Activated CD4-positive, alpha-beta memory T cell treated with anti-CD3 and anti-CD28 coated beads, Interleukin-2, amount 10 ng/mL, durations not matched to agents 7 days and 5 days (primary cell): ENCODE measurements at places on chromosomes 3 and 15. TPM values are rescaled to one million over a fixed set of nuclear protein-coding genes. Genes with fewer than 3 reads are reported as not detected.

DNA sequence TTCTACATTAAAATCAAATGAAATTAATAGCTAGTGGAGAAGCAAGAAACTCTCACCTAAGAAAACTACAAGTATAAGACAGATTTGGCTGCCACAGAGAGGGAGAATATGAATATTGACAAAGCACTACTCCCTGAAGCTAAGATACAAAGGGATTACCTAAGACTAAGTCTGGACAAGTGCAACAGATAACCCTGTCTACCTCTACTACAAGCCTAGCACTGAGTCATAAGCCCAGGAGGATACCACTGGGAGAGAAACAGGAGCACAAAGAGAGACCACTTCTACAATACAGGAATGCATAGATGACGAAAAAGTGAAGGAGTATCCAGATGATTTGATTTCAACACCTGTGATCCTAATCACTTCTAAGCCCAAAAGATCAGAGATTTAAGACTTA, 10.4 kb downstream of the ATP13A4 start:
- DNase-seq, result no peak

The NR2F2 gene
- not detected for total RNA-seq

DNA sequence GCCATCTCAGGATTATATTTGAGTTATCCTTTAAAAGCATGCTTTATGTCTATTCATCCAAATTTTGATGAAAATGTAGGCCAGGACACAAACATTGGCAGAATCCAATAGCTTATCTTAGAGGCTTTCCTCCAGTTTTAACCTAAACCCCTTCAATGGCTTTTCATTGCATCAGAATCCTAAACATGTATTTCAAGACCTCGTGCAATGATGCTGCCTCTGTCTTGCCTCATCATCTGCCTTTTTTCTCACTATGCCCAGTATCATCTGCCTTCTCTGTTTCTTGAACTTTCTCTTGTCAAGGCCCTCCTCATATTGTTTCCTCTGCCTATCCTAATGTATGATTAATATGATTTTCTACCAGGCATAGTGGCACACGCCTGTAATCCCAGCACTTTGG, 76.1 kb upstream of the MAP4 start:
- no peak for DNase-seq

DNA sequence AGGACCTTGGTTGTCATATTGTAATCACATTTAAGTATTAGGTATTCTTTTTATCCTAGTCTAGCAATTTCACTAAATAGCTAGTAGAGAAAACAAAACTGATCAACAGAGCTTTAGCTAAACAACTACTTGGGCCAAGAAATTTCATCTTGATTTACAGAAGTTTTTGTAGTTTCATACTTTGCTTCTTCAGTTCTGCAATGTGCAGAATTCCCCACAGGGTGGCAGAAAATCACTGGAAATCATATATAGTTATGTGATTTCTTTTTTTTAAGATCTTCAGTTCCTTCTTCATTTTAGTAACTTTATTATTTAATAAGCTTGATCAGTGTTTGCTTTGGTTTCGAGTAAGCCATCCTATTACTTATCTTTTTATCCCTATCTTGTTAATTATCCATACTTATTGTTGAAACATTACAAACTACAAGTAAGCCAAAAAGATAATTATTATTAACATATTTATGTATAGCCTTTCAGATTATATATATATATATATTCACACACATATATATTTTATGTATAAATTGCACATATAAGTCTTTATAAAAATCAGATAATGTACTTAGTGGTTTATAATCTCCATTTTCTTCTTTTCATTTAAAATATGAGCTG, 2.2 kb upstream of the BNIP2 start:
- DNase-seq, result peak; percentile 54

- no peak for DNase-seq
Measured at GRCh38 chr15:48402427-48403177, 71.4 kb downstream of the DUT start.

GRCh38 chr3:151819910-151820309, 6.0 kb downstream of the AADAC start:
- no peak for DNase-seq

The SMCO1 gene
- not detected for total RNA-seq

- peak; percentile 53 for DNase-seq
Measured at GRCh38 chr3:115792206-115792955, 169.1 kb downstream of the GAP43 start.

The ENTPD3 gene
- not detected for total RNA-seq

The COPS2 gene
- total RNA-seq, result 62.6 TPM

GRCh38 chr3:157667493-157667892, 164.3 kb upstream of the VEPH1 start:
- DNase-seq, result no peak

GRCh38 chr15:84604826-84605553, 4.2 kb downstream of the ZSCAN2 start:
- peak; percentile 42 for DNase-seq

The GDPGP1 gene
- 10.3 TPM for total RNA-seq

- DNase-seq, result no peak
Measured at GRCh38 chr15:100653608-100654007, 51.2 kb downstream of the ASB7 start.

GRCh38 chr3:160226026-160226907, 1.0 kb downstream of the C3orf80 start:
- DNase-seq, result no peak

- DNase-seq, result no peak
Measured at GRCh38 chr3:171564748-171565480, 104.7 kb upstream of the TNIK start.

DNA sequence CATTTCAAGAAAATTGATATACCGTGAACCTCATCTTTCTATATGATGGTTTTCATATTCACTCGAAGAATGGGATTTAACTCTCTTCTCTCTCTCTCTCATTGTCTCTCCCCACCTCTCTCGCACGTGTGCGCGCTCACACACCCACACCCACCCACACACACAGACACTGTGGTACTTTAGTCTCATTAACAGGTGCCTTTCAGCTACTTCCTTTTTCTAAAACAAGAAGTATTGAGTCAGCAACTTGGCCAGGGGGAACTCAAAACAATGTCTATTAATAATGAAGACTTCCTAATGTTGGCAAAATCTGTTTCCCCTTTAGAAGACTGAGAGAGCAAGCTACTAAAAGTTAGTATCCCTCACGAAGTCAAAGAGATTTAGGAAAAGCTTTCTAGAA, 150.7 kb downstream of the TMCO5A start:
- no peak for DNase-seq

DNA sequence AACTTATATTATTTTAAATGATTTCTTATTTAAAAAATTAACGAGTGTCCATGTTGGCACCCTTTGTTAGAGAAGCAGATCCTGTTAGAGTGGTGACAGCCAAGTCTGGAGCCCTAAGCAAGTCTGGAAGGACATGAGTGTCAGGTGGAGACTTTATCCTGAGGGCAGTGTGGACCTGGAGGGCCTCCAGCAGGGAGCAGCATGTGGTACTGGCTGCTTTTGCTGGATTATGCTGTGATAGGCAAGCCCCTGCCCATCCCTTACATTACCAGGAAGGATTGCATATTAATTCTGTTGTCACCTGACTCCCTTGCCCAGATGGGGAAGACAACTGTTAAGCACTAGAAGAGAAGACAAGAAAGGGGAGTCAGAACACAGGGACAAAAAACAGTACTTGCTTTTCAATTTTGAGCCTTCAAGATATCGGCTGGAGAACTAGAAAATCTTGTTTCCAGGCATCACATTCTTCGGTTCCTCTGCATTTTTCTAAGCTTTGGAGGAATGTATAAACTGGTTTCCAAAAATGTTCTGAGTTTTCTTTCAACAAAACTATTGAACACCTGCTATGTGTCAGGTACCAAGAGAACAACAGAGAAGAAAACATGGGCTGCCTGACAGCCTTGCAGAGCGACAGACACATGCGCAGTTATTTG, 22.7 kb downstream of the ZNF860 start:
- DNase-seq, result no peak

DNA sequence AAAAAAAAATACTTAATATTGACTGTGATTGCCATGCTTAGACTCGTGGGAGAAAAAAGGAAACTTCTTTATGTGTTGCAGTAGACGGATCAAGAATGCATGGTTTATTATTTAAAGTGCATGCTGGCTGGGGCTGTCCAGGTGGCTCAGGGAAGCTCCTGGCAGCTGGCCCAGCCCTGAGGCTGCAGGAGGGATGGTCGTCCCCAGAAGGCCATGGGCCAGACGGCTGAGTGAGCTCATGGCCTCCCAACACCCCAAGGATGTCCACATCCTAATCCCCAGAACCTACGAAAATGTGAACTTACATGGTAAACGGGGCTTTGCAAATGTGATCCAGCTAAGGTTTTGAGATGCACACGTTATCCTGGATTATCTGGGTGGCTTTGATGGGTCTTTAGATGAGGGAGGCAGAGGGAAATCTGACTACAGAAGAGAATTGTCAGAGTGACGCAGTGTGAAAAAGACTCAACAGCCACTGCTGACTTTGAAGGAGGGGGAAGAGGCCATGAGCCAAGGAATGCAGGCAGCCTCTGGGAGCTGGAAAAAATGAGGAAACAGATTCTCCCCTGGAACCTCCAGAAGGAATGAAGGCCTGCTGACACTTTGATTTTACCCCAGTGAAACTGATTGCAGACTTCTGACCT, 29.8 kb downstream of the ADAMTS17 start:
- no peak for DNase-seq

DNA sequence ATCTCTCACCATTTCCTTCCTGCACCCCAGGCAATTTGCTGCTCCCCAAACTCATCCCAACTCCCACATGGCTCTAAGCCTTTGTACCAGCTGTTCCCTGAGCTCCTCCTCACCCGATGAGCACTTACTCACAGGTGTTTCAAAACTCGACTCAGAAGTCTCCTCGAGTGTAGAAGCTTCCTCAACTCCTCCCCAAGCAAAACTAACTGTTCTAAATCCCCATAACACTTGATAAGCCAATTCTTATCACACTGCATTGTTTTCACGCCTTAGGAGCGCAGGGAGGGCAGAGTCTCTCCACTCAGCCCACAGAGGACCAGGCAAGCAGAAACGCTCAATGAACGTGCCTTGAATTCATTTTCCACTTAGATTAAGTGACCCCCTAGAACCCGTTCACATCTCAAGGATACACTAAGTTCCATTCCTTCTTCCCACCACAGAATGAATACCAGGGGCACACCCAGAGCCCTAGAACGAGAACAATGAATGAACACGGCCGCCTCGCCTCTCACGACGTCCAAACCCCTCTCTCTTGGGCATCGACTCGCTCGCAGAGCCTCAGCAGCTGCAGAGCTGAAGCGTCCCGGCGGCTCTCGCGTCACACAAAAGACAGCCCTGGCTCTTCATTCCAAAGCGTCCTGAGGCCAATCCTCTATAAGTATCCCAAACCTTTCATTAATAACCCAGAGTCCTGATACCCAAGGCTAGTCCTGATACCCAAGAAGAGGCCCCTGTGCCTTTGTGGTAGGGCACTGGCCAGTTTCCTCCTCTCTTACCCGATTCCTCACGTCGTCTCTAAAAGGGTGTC, 1.1 kb downstream of the RAF1 start:
- DNase-seq, result peak; percentile 42

The ALG1L2 gene
- 0.70 TPM for total RNA-seq

DNA sequence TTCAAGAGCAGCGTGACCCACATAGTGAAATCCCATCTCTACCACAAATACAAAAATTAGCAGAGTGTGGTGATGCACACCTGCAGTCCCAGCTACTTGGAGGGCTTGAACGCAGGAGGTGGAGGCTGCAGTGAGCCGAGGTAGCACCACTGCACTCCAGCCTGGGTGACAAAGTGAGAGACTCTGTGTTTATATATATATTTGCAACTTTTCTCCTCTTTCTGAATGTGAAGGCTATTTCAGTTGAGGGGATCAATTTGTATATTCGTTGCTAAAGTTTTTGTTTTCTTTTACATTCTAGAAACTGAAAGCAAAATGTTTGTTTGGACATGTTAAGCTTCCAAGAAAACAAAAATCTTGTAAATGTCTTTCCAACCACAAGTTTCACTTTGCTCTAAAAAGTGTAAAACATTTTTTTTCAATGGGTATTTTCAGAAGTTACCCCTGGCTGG, 29.8 kb upstream of the FAM98B start:
- no peak for DNase-seq

- DNase-seq, result no peak
Measured at GRCh38 chr15:68493629-68494028, 61.7 kb upstream of the ITGA11 start.

DNA sequence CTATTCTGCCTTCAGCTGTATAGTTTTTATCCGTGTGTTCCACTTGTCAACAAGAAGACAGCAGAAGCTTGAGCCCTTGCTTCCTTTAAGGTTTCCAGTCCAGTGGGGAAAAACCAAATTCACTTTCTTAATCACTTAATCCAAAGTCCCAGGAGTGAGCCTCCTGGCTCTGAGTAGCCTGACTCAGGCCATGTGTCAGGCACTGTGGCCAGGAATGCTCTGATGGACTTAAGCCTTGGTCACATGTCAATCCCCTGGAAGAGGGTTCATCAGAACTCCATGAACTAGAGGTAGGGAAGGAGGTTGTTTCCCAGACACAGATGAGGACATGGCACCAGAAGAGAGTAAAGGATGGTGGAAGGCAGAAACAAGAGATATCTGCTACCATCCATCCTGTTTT, 8.8 kb downstream of the VIPR1 start:
- DNase-seq, result no peak

GRCh38 chr3:194112120-194113106, 23.5 kb upstream of the HES1 start:
- no peak for DNase-seq

DNA sequence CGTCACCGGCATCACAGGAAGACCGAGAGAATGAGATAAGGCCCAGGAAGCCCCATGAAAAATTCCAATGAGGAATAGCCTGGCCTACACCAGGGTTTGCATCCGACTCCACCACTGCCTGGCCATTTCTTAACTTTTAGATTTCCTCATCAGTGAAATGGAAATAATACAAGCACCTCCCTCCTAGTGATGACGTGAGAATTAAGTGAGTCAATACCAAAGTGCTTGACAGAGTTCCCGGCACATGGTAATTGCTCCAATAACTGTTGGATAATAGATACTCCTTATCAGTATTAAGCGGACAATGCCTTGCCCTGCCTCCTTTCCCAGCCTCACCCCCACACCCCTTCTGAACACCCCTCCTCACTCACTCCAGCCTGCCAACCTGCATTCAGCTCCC, 105.4 kb downstream of the TLE3 start:
- no peak for DNase-seq

The CLEC3B gene
- not detected for total RNA-seq

The CNTN3 gene
- not detected for total RNA-seq

DNA sequence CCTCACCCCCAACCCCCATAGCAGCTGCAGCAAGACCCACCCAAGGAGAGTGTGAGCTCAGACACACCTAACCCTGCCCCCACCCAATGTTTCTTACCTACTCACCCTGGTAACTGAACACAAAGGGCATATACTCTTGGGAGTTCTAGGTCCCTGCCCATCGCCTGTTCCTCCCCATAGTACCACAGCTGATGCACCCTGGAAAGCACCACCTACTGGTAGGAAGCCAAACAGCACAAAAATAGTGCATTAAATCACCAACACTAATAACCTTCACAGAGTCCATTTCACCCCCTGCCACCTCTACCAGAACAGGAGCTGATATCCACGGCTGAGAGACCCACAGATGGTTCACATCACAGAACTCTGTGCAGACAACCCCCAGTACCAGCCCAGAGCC, 245.2 kb downstream of the EFHB start:
- no peak for DNase-seq

The KCNAB1 gene
- not detected for total RNA-seq
